Stimulated activated CD8-positive, alpha-beta memory T cell treated with anti-CD3 and anti-CD28 coated beads, Interleukin-2, amount 100 ng/mL, for 1 hour (primary cell): ENCODE measurements at places on chromosomes 16 and 17.

DNA sequence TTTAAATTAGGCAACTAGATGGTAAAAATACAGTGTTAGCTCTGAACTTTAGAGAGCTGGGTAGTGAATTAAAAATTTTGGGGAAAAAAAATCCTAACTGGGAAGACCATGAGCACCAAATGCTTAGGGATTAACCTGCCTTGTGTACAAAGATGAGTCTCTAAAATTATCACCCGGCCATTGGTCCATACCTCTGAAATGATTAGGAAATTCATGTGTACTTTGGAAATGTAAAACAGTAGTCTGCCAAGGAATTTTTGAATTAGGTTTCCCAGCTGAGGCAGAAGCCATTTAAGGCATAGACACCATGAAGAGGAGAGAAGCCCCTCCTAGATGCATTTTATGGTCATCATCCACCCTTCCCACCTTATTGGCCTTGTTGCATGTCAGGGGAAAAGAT is 670.5 kb upstream of the SALL1 start:
- no peak for DNase-seq

GRCh38 chr17:62630365-62631085 is 3.1 kb downstream of the MRC2 start:
- DNase-seq, result no peak

DNA sequence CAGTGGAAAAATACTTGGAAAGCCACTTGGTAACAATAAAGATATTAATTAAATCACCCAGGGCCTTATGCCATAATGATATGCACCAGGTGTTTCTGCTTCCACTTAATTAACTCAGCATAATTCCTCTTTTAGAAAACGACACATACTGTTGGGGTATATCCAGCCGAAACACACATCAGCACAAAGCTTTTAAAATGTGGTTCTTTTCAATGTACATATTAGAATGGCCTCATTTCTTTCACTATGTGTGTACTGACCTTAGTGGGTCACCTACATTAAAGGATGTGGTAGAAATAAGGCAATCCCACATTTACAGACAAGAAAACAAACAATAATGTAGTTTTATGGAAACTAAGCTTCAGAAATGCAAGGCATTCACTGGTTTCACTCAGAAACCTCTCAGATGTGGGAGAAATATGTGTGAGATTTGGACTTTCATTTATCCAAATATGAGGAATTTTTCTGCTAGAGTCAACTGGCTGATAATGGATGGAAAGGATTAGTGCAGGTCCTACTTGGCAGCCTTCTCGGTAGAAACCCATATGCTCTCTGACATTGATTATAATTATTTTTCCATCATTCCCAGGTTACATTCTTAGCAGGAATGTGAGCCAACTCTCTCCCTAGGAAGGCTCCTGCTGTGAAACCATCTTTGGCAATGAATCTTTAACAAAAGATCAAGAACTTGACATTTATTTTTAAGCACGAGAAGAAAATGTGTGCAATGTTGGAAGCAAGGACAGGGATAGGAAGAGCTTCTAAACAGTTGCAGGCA is 66.7 kb upstream of the DHX40 start:
- DNase-seq, result no peak

- DNase-seq, result no peak
These were observed 14.7 kb upstream of the USP31 start for GRCh38 chr16:23163921-23164320.

- DNase-seq, result no peak
These were observed 61.5 kb downstream of the CCT6B start for GRCh38 chr17:34899643-34900291.

DNA sequence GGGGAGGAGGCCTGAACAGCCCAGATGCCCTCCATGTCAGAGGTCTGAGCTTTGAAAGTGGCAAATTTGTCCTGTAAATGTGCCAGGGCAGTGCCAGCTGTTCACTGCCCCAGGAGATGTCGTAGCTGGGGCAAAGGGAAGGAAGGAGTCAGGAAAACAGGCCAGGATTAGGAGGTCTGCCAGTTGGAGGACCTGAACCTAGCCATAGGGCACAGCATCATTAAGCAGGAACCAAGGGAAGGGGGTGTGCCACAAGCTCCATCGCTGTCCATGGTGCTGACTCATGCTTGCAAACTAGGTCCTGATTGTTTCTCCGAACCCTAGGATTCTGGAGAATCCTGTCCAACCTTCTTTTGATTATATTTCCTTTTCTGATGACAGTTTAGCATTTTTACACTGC is 124.2 kb downstream of the TMEM132E start:
- no peak for DNase-seq

DNA sequence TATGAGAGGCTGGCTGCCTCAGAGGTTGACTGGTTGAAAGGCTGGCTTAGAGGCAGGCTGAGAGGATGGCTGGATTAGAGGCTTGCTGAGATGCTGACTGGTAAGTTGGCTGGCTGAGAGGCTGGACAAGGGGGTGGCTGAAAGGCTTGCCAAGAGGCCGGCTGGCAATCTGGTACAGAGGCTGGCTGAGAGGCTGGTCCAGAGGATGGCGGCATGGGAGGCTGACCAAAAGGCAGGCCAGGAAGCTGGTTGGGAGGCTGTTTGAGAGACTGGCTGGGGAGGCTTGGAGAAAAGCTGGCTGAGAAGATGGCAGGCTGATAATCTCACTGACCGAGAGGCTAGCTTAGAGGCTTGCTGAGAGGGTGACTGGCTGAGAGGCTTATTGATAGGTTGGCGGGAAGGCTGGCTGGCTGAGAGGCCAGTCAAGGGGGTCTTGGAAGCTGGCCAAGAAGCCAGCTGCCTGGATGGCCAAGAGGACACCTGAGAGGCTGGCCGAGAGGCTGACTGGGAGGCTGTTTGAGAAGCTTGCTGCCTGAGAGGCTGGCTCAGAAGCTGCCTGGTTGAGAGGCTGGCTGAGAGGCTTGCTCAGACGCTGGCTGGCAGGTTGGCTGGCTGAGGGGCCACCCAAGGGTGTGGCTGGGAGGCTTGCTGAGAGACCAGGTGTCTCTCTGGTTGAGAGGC is 34.2 kb upstream of the ACSM2B start:
- no peak for DNase-seq

- DNase-seq, result no peak
These were observed 10.4 kb downstream of the DNAAF8 start for GRCh38 chr16:4744555-4745273.

- DNase-seq, result no peak
These were observed 54.6 kb downstream of the ACTG1 start for GRCh38 chr17:81457917-81458555.

DNA sequence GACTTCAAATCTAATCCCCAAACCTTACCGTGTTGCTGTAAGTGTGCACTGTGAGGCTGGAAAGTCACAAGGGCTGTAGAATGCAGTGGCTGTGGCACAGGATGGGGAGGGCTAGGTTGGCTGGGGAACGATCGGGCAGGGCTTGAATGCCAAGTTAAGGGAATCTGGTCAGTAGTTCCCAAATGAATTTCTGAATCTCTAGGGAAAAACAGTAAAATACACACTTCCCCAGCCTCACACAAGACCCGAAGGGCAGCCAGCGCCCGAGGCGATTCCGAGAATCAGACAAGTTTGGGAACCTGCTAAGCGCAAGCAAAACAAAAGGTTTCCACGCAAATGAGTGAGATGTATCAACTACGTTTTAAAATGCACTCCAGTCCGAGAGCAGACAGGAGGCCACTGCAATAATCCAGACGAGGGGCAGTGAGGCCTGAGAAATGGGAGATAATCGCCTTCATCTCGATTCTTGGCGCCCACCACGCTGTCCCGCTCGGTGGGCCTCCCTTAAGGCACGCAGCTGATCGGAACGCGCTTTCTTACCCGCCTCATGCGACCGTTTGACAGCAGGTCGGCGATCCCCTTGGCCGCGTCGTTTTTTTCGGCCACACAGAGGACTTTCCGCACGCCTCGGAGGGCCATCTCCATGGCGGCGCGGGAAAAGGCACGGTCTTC is 599 bp downstream of the TOP3A start:
- DNase-seq, result no peak

GRCh38 chr16:74830648-74831047 is 56.0 kb upstream of the FA2H start:
- no peak for DNase-seq

DNA sequence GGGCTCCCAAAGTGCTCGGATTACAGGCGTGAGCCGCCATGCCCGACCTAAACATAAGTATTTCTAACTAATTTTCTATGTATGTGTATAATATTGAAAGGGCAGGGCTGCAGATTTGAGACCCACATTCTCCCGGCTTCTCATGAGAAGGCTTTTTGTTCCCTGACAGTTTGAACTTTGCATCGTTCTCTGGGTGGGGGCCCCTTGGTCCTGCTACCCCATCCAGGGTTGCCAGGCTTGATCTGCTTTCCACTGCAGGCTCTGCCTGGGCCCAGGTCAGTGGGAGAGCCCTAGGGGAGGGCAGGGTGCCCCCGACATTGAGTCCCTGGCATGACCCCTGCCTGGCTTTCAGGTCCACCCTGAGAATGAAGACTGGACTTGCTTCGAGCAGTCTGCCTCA is 32.3 kb downstream of the SEC14L5 start:
- DNase-seq, result no peak
